Nephron progenitor cell (in vitro differentiated cells): ENCODE measurements at places on chromosomes 1 and 21.

GRCh38 chr1:246569248-246570238 lies 3.3 kb downstream of the CNST start:
- no peak for DNase-seq

- DNase-seq = no peak
Measured at GRCh38 chr1:67863637-67864036, 30.4 kb upstream of the GNG12 start.

GRCh38 chr1:21935891-21936365 lies 1.2 kb downstream of the HSPG2 start:
- DNase-seq = no peak

GRCh38 chr1:248914796-248915381 lies 8.9 kb downstream of the PGBD2 start:
- DNase-seq = no peak

DNA sequence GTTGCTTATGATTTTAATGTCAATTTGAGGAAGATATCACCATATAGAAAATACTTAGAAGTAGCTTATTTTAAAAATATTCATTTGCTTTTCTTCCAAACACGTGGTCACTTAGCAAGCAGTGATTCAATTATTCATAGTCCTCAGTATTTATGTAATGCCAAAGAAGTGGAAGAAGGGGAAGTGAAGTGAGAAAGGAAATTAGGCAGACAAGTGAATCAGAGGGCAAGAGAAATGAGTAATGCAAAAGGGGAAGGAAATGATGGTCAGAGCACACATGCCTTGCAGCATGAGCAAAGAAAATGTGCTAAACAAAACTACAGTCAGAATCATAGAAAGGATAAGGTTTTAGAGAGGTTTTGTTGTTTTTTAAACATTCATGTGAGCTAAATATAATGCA lies 31.8 kb downstream of the SDCCAG8 start:
- DNase-seq = no peak

DNA sequence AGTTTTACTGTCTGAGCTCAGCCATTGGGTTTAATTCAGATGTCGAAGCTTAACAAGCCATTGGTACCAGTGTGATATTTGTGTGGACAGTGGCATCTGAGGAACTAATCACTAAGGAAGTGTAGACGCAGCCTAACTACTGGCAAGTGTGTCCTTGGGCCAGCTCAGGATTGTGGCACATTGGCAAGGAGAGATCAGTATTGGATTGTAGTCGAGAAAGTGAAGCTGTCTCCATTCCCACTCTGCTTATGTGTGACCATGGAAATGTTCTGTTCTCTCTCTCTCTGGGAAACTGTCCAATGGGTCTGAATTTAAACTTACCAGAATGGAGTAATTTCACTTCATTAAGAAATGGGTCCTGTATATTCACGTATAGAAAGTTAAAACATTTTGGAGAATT lies 112.2 kb downstream of the ITSN1 start:
- DNase-seq = no peak

DNA sequence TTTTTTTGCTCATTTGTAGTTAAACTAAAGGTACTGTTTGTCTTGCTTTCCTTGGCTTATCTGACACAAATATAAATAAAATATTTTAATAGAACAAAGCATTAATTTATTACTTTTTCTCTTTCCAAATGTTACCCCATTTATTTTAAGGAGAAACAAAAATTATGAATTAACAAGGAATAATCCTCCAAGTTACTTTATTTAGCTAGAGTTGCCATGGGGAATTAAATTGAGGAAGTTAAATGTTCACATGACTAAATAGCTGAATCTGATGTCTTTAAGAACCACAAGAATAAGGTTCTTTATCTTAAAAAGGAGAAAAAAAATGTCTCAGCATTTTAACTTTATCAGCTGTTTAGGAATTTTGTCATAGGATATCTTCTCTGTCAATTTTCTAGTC lies 12.3 kb downstream of the ATG4C start:
- DNase-seq = no peak

DNA sequence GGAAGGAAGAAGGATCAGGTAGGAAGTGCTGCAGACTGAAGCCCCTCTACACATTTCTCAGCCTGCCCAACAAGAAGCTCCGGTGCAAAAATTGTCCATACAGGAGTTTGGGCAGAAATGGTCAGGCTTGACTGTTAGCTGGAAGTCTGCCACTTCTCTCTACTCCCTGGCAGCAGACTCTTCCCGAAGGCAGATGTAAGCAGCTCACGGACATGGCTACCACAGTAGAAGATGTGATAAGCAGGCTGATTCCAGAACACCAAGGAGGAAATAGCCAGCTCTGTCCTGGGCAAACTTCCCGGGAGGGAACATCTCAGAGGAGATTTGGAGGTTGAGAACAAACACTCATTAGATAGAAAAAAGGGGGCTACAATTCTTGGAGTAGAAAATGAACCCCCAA lies 52.6 kb downstream of the TRABD2B start:
- no peak for DNase-seq

DNA sequence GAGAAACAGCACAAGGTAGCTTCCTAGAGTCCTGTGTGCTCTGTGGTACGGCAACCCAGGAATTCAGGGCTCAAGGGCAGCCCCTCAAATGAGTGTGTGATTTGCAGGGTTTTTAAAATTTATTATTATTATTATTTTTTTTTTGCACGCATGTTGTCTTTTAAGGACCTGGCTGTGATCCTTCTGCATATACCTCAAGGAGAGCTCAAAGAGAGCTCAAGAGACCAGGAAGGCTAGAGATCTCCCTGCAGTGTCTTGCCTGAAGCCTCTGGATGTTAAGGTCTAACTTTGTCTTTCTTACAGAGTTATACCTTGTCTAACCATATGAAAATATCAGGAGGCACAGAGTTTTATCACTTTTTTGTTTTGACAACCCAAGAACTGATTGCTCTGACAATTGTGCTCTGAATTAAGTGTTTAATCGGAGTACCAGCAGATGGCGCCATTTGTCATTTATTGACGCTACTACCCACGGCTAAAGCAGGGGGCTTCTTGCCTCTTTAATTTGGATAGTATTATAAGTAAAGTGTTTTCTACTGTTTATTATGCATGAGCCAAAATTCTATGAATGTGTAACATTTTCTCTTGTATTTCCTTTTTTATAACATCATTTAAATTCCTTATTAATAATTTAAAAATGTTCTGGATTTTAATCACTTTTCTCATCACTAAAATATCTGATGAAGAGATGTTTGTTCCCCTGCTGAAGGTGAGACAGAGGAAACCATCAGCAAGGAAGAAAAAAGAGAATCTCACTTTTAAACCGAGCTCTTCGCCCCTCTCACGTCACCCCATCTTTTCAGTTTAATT lies 35.8 kb upstream of the LMO4 start:
- peak; percentile 77 for DNase-seq

- peak; percentile 82 for DNase-seq
Measured at GRCh38 chr1:156129687-156130577, 15.4 kb downstream of the LMNA start.

GRCh38 chr1:228004331-228004855 lies 2.4 kb upstream of the WNT3A start:
- DNase-seq = no peak

DNA sequence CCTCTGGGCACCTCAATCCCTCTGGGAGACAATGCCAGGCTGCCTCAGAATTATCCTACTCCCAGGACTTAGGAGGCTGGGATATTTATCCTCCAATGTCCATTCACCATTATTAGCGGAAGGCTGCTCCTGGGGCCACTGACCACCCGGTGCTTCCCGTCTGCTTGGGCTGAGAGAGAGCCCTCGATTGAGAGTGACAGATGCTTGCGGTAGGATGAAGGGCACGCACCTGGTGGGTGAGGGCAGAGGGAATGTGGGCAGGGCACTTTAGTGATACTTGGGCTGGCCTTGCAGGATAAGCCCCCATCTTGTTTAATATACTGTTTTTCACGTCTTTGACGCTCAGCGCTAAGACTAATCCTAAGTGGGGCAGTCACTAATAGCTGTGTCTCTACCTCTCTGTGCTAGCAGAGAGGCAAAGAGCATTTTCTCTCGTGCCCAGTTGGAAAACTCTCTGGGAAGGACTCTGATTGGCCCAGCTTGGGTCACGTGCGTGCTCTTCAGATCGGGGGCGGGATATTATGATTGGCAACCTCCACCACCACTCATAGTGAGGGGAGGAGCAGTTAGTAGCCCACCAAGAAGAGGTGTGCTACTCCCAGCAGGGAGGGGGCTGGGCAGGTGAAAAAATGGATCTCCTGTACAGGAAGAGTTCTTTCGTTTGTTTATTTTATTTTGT lies 10.6 kb upstream of the PARS2 start:
- peak; percentile 49 for DNase-seq

GRCh38 chr1:16117936-16118335 lies 37.9 kb downstream of the EPHA2 start:
- DNase-seq = no peak

GRCh38 chr1:32966900-32967299 lies 2.3 kb upstream of the RNF19B start:
- no peak for DNase-seq

DNA sequence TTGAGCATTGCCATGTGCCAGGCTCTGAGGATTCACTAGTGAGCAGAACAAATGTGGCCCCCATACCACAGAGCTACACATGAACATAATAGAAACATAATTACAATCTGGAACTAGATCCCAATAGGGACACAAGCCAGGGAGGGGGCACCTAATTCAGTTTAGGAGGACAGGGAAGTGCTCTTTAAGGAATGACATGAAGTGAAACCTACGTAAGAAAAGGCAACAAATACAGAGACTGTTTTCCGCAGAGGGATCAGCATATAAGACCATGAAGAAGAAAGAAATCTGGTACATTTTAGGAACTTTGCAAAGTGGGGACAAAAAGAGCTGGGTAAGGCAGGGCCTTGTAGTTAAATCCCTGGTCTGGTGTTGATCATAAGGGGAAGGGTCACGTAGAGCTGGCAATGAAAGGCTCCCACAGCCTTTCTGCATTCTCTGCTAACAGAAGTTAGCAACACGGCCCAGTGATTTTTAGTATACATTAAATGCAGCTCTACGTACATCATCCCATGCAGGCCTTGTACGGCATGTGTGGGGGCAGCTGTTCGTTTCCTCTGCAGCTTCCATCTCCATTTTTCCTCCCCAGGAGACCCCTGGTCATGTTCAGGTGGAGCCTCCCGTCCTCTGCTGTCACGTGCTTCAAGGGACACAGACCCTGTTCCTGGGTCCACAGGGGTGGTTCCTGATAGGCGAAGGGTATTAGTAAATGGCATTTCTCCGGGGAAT lies 26.8 kb upstream of the SLC30A1 start:
- DNase-seq = no peak

DNA sequence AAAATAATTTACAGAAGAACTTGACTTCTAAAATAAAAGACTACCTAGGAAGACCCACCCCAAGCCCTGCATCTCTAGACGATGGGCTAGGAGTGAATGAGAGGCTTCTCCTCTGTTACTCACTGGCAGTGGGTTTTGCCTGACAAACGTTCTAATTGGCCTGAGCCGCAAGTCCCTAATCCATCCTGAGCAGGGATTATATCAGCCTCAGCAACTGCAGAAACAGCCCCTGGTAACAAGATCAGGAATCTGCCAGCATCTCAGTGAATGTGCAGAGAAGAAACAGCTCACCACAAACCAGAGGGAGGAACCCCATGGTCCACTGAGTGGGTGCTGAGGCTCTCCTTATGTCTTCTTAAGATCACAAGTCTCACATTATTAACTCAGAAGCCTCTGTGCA lies 240.6 kb downstream of the BRINP2 start:
- no peak for DNase-seq

DNA sequence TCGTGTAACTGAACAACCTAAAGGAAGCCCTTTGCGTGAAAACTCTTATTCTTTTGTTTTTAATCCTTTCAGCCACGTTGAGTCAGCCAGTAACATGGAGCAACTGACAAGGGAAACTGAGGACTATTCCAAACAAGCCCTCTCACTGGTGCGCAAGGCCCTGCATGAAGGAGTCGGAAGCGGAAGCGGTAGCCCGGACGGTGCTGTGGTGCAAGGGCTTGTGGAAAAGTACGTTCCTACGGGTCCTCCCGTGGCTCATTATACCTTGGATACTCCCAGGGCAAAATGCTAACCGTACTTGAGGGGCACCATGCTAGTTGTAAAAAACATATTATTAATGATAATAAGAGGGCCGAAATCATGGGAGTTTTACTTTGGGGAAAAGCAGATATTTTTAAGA lies 49.4 kb downstream of the LAMC2 start:
- no peak for DNase-seq

GRCh38 chr1:10288029-10288615 lies 77.8 kb downstream of the KIF1B start:
- DNase-seq = no peak

DNA sequence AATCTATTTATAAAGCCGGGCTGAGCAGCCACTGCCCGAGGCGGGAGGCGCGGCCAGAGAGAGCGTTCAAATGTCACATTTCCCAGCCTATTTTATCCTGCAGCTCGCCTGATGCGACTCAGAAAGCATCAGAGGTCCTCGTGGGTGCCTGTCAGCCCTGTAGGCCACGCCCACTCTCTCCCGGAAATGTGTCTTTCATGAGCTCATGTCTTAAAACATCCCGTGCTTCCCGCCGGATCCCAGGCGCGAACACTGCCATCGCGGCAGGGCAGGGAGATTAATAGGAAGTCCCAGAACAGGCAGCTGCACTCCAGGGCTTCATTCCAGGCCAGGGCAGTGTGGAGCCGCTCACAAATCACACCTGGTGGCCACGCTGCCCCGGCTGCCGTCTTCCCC lies 117.5 kb downstream of the PRDM16 start:
- DNase-seq = peak; percentile 66

DNA sequence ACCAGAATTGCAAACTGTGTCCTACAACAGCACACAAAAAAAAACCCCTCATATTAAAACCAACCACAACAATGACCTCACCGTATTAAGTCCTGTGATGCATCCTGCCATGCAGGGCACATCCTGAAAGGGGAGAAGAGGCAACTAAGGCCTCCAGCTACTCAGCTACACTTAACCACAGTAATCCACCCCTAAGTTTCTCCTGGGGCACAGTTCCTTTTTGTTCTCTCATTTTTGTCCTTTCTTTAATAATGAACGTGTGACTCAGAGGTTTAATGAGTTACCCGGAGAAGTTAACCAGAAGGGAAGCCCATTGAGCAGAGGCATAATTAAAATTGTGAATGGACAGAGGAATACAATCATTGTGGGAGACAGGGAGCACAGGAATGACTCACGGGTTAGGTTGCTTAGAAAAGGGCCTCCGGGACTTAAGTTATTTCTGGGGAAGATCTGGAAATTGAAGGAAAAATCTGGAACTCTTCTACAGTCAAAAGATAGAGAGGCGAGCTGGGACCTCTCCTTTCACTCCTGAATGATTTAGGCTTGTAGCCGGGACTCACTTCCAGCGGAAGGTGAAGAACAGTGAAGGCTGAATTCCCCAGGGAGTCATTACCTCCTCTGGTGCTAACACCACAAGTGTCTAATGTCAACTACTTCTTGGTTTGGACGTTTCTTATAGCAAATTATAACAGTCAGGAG lies 36.9 kb upstream of the HIVEP3 start:
- no peak for DNase-seq

GRCh38 chr1:200409203-200409760 lies 554 bp downstream of the ZNF281 start:
- peak; percentile 57 for DNase-seq

DNA sequence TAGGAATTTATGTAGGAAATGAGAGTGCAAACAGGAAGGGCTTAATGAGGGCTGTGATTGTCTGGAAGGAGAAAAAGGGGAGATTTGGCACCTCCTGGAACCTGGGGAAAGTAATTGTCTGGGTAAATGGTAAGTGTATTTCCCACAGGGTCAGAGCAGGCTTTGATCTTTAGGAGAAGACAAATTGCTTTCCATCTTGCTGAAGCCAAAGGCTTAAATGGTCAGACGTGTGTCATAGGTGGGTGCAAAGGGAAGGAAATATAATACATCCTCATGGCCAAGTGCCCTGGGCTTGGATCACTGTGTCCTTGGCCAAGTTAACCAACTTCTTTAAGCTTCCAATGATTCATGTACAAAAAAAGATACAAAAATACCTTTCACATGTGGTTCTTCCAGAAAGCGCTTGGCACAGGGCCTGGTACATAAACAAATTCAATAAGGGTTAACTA lies 1.3 kb upstream of the DUSP23 start:
- DNase-seq = no peak
